ENCODE measurements at places on chromosomes 7 and 10.

- no peak for DNase-seq
Observed at GRCh38 chr10:35690534-35690933, 48.4 kb upstream of the FZD8 start.

DNA sequence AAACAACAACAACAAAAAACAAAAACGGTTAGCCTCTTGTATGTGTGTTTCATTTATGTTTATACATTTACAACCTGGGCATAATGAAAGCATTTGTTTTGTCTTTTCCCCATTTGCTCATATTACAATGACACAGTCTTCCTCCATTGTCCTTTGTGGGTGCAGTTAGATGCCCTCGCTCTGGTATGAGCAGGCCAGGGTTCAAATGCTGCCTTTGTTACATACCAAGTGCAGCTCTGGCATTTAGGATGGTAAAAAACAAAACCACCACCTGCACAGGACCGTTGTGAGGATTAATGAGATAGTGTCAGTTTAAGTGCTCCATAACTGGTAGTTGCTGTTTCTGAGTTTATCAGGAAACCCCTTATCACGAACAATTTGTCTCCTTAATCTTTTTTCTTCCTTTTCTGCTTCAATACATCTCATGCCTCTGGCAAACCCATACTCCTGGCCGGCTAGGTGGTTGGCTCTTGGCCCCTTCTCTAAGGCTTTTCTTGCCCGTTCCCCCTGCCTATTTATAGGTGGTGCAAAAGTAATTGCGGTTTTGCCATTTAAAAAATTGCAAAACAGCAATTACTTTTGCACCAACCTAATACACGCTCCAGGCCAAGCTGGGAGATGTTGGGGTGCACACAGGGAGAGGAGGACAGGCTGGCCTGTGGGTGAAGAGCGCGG, 18.6 kb upstream of the TMEM225B start:
- DNase-seq, result no peak

GRCh38 chr7:10874666-10875065, 99.0 kb upstream of the PHF14 start:
- DNase-seq, result no peak

DNA sequence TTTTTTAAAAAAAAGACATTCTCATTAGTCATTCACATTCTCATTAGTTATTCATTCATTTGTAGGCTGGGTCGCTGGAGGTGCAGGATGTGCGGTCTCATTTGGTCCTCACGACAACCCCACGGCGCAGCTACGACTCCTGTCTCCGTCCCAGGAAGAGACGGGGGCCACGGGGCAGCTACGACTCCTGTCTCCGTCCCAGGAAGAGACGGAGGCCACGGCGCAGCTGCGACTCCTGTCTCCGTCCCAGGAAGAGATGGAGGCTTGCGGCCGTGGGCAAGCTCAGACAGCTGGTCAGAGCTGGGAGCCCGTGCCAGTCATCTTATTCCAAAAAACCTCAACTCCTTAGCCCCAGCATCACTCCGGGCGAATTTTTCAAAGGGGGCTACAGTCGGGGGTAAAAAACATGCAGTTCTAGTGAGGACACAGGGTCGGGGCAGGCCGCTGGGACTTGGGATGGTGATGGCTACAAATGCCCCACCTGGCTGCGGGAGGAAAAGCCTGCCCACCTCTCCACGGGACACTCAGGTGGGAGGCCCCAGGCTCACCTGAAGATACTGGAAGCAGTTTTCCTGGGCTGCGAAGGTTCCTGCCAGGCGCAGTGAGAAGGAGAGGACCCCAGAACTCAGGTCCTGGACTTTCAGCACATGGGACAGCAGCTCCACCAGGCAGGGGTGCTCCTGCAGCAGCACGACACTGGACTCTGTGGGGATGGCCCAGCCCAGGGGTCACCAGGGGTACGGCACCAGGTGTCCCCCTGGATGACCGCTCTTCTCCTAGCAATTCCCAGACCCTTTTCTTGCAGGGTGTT, 8.3 kb downstream of the BRAT1 start:
- DNase-seq, result no peak

- no peak for DNase-seq
Observed at GRCh38 chr7:70763961-70764691, 367.8 kb upstream of the GALNT17 start.

DNA sequence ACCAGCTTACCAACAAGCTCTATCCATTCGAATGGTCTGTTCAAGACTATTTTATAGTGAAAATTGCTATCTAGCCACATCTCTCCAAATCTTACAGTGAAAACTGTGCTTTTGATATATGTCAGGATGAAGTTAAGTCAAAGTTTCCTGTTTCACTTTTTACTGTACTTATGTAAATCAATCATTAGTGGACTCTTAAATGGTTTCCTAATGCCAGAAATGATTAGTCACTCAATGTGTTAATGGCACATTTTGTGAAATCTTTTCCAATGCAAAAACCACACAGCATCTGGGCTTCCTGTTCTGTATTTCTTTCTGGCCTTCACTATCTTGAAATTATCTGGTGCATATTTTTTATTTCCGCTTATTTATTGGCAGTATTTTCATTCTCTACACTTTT, 87.3 kb upstream of the STEAP1B start:
- no peak for DNase-seq

- DNase-seq, result no peak
Observed at GRCh38 chr7:65892161-65892560, 19.3 kb downstream of the VKORC1L1 start.

DNA sequence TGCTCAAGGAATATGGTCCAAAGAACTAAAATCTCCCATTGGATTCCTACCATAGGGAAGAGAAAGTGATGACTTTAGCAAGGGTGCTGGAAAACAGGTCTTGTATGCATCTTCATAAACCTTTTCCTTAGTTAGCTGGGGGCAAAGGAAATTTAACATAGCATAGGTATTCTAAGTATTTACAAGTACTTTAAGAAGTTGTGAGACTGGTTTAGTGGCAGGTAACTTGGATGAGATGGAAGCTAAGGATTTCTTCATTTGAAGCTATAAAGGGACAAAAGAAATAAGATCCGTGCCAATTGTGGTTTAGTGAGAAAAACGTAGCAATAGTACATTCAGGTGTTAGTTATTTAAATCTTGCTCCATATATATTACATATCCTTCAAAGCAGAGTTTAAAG, 183.4 kb upstream of the TCF7L2 start:
- no peak for DNase-seq

DNA sequence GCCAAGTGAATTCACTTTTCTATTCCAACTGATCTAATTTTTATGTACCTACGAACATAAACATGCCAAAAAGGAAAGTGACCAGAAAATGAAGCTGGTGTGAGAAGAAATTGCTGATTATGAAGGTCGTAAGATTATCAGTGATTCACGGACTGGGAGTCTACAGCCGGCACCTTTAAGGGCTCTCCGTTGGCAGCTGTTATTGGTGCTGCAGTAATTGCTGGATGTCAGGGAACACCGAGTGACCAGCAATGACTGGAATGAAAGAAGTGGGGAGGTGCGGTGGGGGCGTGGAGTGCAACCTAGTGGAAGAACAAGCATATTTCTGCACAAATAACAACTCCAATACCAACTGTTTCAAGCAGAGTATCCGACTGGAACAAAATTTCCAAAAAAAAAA, 109.8 kb upstream of the TARP start:
- no peak for DNase-seq

DNA sequence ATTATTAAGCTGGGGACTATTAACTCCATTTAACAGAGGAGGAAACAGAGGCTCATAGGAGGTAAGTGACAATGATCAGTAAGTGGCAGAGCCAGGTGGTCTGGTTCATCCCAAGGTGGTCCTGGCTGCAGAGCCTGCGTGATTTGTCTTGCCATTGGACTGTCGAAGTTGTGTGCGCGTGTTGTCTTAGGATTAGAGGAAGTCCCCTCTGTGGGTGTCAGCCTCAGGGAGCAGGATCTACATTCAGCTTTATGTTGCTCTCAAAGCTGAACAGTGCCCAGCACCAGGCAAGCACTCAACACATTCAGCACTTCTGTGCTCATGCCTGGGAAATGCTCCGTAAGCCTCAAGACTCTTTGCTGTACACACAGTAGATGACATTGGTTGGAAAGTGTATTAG, 139.5 kb downstream of the HERPUD2 start:
- no peak for DNase-seq

GRCh38 chr7:114956702-114957101, 34.8 kb downstream of the MDFIC start:
- no peak for DNase-seq

- DNase-seq, result no peak
Observed at GRCh38 chr10:129968853-129969183, 4.7 kb upstream of the EBF3 start.

DNA sequence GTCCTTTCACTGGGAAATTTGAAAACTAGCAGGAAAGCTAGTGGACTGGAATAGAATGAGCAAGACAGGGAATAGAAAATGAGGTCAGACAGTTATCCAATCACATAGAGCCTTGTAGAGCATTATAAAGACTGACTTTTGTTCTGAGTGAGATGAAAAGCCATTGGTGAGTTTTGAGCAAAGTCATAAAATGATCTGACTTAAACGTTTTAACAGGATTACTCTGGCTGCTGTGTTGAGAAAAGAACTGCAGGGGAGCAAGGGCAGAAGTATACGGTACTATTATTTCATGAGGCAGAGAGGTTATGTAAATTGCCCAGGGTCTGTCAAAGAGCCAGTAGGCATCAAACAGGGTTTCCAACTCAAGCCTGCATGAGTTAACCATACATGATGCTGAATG, 393.4 kb downstream of the TFEC start:
- DNase-seq, result no peak

GRCh38 chr7:137801003-137801402, 45.8 kb downstream of the DGKI start:
- DNase-seq, result no peak

GRCh38 chr10:114526126-114526503, 121.8 kb upstream of the AFAP1L2 start:
- no peak for DNase-seq

GRCh38 chr10:43420369-43421200, 11.6 kb upstream of the HNRNPF start:
- peak; percentile 86 for DNase-seq

- DNase-seq, result no peak
Observed at GRCh38 chr7:35762781-35763180, 38.1 kb upstream of the SEPTIN7 start.

DNA sequence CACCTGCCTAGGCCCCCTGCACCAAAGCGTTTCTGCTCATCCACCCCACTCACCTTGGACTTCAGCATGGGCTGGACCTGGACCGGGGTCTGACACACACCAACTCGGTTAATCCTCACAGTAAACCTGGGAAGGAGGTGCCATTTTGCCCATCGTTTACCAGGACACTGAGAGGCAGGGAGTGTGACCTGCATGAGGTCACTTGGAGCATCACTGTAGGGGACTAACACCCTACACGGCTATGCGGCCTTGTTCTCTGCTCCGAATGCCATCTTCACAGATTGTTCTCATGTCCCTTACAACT, 33.0 kb downstream of the ANKRD16 start:
- no peak for DNase-seq

DNA sequence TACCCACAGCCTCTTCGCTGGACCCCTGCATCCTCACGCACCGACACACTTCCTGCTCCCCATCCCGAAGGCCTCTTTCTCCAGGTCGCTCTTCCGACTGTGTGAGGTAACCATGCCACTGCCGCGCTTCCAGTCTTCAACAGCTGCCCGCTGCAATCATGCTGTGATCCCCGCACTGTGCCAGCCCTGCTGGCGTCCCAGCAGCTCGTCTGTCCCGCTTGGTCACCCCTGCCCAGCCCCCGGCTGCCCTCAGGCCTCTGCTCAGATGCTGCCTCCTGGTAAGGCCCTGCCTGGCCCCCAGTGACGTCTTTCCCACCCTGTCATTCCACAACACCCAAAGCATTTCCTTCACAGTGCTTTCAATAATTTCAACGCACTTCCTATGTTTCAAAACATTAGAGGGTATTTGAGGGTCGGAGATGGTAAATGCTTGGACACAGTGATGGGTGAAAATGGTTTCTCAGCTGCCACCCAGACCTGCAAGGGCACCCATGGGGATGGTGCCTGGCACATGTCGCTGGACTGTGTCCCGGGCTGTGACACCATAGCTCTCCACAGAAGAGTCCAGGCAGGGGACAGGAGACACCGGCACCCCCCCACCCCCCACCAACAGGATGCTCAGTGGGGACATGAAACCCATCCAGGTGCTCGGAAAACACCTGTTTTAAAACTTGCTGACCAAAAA, 125.2 kb downstream of the MAD1L1 start:
- DNase-seq, result no peak

DNA sequence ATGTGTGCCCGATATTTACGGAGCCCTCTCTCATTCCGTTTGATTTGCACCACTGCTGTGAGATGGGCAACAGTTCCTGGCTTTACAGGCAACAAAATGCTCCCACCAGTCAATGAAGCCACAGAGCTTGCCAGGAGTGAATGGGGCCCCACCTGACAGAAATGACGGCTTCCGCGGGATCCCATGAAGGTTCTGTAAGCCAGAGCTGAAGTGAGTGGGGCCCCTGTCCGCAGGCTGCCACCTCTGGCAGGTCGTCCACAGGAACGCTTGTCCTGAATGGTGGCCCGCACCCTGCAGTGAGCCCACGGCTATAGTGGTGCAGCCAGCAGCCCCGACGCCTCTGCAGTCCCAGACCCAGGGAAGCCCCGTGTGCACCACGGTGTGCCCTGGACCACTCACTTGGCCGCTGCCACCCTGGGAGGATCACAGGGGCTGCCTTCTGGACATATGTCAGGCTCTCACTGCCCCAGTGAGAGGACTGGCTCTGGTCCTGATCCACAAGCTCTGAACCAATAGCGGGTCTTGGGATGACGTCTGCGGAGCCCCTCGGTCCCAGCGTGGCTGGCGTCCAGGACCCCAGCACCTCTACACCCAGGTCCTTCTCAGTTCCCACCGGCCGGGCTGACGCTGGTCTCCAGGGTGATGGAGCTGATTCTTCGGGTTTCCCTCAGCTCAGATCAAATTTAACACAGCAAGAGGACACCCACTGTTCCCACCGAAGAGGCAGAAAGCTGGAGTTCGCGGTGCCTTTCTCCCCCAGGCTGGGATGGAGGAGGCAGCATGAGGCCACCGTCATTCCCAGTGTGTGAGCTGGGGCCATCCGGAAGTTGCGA, 511.9 kb downstream of the DNAJB6 start:
- no peak for DNase-seq

DNA sequence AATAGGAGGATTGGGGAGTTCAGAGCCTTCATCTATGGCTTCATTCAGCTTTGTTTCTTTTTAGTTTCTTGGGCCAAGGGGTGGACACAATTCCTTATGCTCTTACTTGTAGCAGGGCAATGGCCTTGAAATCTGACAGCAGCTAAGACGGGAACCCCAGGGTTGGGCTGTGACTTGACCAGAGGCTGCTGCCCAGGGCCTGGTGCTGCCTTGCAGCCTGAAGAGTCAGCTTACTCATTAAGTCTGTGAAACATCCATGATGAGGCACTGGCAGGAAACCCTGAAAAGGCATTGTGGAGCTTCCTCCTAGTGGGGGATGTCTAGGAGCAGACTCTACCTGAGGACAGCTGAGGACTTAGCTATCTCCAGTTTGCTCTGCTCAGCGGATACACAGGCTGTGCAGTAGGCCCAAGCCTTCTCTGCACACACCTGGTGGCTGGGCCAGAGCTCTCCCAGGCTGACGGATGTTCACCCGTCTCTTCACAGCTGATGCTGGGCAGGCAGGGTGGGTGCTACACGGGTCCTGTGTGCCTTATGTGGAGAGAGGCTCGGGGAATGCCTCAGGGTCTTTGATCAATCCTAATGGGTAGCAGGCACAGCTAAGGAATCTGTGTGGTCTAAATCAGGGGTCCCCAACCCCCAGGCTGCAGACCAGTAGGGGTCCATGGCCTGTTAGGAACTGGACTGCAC, 17.8 kb downstream of the CXCL12 start:
- DNase-seq, result no peak
